ENCODE measurements at places on chromosomes 6 and 20.

DNA sequence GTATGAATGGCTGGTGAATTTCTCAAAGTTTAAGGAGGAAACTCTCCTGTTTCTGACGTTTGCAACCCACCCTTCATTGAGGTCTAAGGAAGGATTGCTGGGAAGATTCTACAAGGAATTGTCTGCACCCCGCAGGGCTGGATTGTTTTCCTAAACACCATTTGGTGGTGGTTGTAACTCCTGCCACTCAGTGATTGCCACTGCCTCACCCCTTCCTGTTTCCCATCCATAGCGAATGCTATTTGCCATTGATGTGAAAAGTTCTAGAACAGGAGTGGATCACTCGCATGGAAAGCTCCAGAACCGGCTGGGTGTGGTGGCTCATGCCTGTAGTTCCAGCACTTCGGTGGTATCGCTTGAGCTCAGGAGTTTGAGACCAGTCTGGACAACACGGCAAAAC, 8.7 kb upstream of the DSP start:
- no peak for DNase-seq

- no peak for DNase-seq
Measured at GRCh38 chr6:129492260-129492659, 217.7 kb downstream of the ARHGAP18 start.

- no peak for DNase-seq
Measured at GRCh38 chr6:150088481-150089154, 19.7 kb upstream of the ULBP3 start.

DNA sequence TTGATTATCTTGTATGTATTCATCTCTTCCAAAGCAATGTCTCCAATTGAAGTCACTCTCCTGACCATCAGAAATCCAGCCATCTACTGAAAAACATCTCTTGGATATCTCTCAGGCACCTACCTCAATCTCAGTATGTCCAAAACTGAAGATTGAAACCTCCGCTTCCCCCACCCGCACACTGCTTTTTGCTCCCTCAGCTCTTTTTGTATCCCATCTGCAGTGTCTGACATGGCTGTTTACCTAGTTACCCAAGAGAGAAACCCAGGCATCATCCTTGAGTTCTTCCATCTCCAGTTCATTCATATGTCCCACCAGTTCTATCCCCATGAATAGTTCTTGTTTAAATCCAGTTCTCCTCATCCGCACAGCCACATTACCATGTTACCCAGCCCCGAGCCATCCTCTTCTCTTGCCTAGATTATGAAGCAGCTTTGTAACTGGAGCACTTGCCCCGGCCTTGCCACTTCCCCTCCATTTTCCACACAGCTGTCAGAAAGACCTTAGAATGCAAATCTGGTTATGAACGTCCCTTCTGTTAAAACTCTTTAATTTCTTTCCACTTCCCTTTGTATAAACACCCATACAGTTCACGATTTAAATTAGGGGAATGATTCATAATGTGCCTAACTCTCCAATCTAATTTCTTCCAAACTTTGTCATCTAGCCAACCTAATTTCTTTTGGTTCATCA, 40.5 kb upstream of the GCLC start:
- no peak for DNase-seq

Data from tibial nerve (tissue), 4 donors.